ENCODE measurements at places on chromosomes 7 and 10.

- no peak for DNase-seq
These were observed 115.0 kb downstream of the EGFR start for GRCh38 chr7:55133630-55134358.

- DNase-seq, result no peak
These were observed 287.0 kb downstream of the TCF7L2 start for GRCh38 chr10:113236998-113237397.

DNA sequence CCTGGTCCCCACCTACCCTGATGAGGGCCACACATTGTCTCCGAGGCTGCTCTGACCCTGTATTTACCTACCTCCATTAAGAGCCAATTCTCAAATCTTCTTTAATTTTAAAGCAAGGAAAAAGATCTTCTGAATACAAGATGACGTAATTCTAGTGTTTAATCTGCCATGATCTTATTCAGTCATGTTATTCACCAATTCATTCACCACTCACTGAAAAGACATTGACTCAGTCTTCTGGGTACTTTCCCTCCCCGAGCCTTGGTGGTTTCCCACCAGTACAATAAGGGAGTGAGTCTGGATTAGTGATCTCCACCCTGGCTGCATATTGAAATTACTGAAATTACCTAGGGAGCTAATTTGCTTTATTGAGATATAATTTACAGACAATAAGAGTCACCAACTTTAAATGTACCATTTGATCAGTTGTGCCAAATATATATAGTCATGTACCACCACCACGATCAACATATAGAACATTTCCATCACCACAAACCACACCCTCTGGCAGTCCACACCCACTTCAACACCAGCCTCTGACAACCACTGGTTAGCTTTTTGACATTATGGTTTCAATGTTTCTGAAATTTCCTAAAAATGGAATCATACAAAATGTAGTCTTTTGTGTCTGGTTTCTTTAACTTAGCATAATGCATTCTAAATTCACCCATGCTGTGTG lies 117.5 kb upstream of the UNC5B start:
- peak; percentile 9 for DNase-seq

DNA sequence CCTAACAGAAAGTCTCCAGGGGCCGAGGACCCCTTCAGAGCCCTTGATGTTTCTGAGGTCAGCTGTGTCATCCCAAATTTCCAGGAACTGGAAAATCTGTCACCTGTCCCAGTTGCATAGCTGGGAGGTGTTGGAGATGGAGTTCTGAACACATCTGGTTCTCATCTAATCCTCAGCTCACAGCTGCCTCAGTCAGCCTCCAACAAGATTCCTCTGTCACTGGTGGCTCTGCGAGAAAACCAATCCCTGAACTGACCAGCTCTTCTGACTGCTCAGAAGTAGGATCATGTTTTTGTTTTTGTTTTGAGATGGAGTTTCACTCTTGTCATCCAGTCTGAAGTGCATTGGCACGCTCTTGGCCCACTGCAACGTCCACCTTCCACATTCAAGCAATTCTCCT lies 37.6 kb upstream of the MYL10 start:
- DNase-seq, result no peak

DNA sequence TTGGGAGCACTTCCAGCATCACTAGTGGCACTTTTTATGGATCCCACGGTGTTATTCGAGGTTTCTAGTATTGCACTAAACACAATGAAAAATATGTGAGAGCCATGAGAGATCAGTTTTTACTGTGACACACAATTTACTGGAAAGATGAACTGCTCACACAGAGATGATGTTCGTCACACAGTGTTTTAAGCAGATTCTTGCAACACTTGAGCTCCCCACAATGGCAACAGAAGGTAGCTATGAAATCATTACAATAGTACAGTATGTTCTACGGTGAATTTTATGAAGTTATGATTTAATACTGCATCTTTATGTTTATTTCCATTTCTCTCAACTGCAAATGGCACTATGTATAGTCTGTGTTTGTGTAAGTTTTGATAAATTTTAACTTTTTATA lies 27.4 kb upstream of the ENTPD1 start:
- no peak for DNase-seq
